Stimulated activated CD8-positive, alpha-beta memory T cell treated with anti-CD3 and anti-CD28 coated beads, Interleukin-15, amount 100 ng/mL, for 24 hours (primary cell): ENCODE measurements at places on chromosomes 7 and 10.

GRCh38 chr7:152959610-152960009, 200.1 kb downstream of the ACTR3B start:
- no peak for DNase-seq

- DNase-seq: no peak
These were observed 12.4 kb upstream of the SEC24C start for GRCh38 chr10:73731588-73732375.

DNA sequence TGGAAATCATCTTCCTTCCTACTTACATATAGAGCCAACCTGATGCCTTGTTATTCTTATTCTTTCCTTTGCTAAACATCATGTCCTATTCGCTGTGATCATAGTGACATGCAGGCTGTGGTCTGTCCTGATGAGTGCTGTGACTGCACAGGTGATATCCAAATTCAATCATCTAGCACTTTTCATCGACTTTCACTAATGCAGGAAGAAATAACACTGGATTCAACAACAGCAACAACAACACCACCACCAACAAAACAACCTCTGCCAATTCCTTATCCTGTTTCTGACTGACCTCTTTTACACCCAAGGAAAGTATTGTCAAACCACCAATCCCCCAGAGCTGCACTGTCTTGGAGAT, 203.2 kb upstream of the PHYHIPL start:
- no peak for DNase-seq

- DNase-seq: no peak
These were observed 16.0 kb downstream of the TRIL start for GRCh38 chr7:28942168-28942567.

GRCh38 chr7:92135052-92135889, 994 bp upstream of the CYP51A1 start:
- no peak for DNase-seq

- DNase-seq: no peak
These were observed 16.4 kb upstream of the FERD3L start for GRCh38 chr7:19161671-19162070.

GRCh38 chr10:27230022-27230421, 10.6 kb downstream of the ACBD5 start:
- no peak for DNase-seq

DNA sequence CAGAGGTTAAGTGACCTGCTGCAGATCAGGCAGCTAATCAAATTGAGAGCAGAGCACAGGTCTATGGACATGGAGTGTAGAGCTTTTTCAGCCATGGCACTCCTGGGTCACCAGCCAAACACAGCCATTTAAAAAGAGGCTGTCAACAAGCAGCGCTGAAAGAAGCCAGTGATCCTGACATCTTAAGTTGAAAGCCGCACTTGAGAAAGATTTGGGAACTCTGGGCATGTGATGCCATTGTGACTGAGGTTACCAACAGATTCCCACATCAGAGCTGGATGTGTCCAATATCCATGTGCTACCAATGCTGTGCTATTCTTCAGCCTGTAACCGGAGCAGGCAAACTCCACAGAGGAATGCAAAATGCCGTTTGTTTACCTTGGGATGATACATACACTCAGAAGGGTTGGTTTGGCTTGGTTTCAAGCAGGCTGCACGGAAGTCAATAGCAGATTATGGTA, 56.2 kb upstream of the ABLIM1 start:
- DNase-seq: no peak

- no peak for DNase-seq
These were observed 41.5 kb upstream of the PPP3CB start for GRCh38 chr10:73537288-73537687.

DNA sequence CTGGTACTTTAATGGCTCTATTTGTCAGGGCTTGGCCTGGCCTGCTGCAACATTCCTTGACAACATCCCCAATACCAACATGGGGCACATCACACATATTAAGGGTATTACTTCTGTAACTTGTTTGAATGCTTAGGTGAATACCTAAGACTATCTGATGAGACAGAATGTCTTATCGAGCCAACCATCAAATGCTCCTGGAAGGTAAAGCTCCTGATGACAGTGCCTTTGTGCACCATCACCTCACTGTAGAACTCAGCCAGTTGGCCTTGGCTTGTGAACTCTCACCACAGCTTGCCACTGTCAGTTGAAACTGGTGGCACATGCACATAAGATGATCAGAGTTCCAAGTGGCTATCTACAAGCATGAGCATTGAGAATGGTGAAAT, 3.7 kb upstream of the MYO1G start:
- no peak for DNase-seq

DNA sequence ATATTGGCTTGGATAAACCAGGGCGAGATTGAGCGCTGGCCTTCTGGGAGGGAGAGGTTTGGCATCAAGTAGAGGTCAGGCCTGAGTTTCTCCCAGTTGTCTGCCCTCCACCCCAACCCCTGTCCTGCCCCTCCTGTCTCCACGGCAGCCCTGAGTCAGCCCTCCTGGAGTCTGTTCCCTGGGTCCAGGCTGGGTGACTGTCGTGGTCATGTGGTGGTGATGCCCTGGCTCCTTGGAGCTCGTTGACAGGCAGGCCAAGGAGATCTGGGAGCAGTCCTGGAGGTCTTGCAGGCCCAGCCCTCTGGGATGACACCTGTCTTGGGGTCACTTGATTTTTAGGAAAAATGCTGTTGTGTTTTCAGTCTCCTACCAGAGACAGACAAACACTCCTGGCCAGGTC, 53.6 kb upstream of the PODXL start:
- no peak for DNase-seq

DNA sequence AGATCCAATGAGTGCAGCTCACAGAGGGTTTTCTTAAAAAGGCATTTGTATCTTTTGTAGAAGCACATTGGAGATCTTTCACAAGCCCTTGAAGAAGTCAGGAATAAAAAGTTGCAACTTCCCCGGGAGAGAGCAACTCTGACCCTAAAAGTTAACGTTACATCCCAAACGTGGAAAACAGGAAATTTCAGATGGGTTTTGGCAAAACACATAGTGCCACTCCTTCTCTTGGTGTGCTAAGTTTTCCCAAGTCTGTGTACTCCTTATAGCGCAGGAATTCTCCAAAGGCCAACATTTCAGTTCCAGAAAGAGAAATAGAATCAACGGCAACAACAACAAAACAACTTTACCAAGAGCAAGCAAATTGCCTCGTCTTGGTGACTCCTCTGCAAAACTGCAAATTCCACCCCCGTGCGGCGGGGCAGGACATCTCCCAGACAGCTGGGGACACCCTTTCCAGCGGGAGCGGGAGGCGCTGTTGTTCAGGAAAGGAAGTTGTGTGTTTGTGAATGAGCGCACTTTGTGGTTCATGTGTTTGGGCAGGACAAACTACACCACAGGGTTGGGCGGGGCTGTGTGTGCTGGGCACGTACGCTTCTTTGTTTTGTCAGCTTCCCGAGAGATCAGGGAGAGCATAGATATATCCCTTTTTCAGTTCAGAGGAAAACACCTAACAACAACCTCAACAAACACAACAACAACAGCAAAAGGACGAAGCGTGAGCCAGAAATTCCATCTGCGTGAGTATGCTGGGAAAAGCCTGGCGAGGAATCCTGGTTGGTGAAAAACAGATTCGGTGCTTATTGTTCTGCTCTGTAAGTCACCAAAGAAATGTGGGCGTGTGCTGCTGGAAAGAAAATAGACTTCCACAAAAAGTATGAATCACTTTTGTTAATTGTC, 294.7 kb upstream of the PITRM1 start:
- DNase-seq: no peak

GRCh38 chr10:67385089-67385488, 310.9 kb downstream of the CTNNA3 start:
- no peak for DNase-seq

DNA sequence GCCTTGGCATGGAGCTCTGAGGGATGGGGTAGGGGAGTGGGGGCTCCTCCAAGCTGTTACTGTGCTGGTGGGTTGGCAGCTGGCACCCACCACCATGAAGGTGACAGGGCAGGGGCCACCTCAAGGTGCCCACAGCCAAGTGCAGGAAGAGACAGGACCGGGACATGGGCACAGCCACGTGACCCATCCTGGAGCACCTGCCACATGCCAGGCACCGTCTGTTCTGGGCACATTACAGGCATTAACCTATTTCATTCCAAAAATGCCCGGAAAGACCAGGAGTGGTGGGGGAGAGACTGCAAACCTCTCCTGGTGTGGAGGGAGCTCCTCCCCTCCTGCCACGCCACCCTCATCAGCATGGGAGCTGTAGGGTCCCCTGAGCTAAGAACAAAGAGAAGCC, 56.7 kb downstream of the CAMK2B start:
- DNase-seq: no peak

DNA sequence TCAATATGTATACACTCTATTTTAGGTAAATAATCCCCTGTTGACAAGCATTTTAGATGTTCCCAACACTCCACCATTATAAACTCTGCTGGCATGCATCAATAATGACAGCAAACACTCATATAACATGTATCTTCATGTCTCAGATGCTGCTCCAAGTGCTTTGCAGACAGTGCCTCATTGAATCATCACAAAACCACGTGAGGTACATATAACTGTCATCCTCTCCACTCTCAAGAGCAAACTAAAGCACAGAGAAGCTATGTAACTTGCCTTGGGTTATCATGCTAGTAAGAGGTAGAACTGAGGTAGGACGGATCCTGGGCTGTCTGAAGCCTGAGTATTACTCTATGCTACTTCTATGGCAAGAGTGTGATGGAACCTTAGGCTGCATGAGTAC, 72.5 kb upstream of the GSDME start:
- no peak for DNase-seq

DNA sequence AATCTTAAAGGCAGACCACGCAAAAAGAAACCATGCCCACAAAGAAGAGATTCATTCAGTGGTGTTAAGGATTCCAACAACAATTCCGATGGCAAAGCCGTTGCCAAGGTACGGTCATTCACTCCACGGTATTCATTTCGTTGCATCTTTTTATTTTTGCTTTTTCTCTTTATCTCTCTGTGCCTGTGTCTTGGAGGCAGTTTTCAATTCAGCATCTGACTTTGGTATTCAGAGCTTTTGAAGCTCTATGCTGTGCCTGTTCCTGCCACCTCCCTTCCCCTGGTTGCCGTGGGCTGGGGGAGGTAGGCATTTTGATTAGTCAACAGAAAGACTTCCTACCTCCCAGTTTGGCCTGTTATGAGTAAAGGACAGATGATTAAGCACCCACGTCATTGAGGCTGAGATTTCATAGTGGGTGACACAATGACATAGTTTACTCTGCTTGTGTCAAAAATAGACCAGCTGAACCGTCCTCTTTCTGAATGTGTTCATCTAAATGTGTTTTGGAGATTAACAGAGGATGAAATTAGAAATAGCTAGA, 149.5 kb downstream of the ARID5B start:
- DNase-seq: no peak

DNA sequence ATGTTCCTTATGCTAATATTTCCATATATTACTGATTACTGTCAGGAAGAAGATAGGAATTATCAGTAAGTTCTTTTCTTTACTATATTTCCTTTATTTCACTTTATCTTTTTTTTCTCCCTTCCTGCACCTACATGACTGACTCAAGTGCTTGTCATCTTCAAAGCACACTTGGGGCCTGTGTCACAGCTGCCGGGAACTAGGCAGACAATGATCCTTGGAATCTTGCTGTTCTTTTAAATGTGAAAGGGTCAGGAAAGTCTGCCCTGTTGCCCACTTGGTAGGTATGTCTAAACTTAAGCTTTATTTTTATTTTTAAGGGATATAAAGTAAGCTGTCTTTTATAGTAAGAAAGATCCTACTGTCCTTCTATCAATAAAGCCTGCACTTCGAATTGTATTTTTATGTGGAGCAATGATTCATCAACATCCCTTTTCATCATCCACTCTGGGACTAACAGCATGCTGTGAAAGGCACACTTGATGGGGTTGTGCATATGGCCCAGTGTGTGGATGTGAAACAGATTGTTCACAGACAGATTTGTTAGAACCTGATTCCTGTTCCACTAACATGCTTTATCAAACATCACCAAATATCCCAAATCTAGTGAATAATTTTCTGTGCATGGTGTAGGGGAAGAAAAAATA, 556.9 kb downstream of the DNAJB9 start:
- DNase-seq: no peak

DNA sequence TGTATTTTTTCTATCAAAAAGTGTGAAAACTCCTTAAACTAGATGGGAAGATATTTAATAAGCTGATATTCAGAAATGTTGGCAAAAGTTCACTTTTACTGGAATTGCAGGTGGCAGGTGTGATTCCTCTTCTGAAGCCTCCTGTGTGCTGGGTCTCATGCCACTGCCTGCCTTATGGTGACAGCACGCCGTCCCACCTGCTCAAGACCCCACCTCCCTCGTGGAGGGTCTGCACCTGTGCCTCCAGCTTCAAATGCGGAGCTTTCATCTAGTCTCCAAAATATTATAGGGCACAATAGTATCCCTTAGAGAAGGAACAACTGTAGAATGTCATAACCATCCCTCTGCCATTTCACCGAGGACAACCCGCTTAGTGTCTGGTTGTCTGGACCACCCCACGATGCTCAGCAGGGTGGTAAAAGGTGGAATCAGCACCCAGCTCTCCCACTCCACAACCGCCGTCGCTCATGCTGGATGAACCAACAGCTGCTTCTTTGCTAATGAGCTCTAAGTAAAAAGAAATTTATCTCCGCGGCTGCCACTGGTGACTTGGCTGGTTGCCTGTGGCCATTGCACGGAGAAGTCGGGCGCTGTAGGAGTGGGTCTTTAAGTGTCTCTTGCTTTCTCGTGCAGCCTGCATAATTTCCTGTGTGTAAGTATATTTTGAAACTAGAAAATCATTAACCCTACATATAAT, 119.3 kb upstream of the TCERG1L start:
- no peak for DNase-seq

DNA sequence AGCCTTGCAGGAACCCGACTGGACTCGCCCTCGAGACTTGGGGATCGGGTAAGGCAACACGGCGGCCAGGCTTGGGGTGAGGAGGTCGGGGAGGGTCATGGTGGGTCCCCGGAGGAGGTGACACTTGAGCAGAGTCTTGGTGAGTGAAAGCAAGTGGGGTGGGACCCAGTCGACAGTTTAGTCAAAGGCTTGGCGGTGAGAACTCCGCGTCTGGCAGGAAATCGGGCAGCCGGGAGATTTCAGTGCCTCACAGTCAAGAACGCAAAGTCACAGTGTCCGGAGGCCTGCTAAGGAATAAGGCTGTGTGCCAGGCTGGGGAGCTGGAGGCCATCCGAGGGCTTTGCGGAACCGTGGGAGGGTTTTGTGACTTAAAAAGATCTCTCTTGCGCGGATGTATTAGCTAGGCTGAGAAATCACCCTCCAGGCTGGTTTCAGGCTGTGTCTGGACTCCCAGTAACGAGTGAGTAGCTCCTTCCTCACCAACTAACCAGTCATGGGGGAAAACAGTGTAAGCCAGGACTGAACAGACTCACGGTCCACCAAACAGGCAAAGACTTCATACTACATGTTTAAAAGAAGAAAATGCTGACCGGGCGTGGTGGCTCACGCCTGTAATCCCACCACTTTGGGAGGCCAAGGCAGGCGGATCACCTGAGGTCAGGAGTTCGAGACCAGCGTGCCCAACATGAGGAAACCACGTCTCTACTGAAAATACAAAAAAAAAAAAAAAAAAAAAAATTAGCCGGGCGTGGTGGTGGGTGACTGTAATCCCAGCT, 613 bp downstream of the AP5Z1 start:
- no peak for DNase-seq

- DNase-seq: no peak
These were observed 143.0 kb downstream of the DIP2C start for GRCh38 chr10:546451-546850.

DNA sequence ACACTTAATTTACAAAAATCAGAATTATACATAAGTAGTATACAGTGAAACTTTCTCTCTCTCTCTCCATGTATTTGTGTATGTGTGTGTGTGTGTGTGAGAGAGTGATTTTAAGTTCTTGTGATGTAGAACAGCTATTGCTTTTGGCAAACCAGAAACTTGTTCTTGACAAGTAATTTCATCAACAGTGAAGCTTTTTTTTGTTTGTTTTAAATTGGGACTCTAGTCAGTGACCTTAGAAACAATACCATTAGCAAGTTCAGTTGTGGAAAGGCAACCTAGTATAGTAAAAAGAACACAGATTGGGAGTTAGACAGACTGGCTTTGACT, 319.1 kb downstream of the PTEN start:
- DNase-seq: no peak
